ENCODE measurements at places on chromosomes 6 and 20.

DNA sequence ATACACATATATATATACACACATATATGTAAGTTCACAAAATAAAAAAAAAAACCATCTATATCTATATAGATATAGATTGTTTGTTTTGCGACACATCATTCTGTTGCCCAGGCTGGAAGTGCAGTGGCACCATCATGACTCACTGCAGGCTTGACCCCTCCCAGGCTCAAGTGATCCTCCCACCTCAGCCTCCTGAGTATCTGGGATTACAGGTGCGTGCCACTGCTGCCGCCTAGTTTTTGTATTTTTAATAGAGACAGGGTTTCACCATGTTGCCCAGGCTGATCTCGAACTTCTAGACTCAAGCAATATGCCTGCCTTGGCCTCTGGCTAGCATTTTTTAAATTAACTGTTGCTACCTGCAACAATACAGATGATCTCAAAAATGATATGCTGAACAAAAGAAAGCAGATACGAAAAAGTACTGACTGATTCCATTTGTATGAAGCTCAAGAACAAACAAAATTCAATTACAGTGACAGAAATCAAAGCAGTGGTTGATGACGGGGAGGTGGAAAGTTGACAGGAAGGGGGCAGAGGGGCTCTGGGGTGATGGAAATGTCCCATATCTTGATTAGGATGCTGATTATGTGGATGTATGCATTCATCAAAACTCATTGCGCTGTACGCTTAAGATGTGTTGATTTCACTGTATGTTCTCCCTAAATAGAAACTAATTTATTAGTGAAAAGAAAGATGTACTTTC lies 49.6 kb downstream of the ATXN1 start:
- DNase-seq, result no peak

DNA sequence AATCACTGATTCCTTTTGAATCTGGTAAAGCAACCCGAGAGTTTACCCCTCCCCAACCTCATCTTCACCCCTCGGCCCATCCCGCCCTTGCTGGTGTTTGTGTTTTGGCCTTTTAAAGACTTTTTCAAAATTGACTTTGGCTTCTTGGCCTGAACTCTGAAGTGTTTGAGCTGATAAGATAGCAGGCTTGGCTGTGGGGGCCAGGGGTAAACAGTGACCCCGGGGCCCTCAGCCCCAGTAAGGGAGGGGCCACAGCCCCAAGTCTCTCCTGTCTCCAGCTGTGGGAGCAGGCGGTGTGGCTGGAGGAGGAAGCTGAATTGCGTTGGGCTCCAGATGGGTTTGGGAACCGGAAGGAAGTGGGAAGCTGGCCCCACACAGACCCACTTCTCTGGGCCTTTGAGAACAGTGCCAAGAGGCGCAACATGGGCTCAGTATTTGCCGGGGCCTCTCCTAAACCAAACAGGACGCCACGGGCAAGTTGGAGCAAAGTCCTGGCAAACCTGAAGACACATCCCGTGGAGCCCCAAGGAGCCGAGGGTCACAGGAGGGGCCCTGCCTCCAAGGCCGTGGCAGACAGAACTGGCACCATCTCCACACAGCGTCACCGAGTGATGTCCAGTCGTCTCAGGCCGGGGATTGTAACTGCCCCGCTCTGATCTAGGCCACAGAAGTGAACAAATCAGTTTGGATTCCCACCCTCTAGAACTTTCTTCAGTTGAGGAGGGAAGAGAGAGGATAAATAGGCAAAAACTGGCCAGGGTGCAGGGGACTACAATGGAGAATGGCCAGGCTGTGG lies 54.3 kb upstream of the PTPN1 start:
- no peak for DNase-seq

DNA sequence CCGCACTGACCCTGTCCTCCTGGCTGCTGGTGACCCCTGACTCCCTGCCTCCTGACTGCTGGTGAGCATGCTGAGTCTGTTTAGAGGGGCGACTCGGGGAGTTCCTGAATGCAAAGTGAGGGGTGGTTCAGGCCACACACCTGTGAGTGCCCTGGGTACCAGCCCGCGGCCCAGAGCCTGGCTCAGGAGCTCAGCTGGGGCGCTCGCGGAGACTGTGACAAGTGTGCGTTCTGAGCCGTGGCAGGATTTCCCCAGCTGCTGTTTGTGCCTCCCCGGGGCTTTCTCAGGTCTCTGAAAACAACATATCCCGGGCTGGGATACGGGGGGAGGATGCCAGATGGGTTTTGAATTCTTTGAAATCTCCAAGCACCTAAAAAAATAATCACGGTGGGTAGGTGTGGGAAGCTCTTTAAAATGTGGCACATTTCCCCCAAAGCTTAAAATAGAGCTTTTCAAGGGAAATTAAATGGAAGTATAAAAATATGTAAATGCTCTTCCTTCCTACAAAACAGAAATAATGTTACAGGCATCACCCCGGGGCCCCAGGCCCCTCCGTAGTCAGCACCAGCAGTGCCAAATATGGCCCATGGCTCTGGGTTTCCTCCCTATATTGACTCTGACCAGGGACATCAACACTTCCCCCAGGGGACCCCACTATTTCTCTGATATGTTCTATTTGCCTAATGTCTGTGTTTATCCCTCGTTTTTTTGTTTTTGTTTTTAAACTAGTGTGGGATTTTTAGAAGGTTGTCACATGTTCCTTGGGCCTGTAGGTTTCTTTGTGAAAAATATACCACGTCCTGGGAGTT lies 49.9 kb upstream of the TAGAP start:
- no peak for DNase-seq

GRCh38 chr6:22732176-22732970 lies 163.0 kb downstream of the HDGFL1 start:
- DNase-seq, result no peak

DNA sequence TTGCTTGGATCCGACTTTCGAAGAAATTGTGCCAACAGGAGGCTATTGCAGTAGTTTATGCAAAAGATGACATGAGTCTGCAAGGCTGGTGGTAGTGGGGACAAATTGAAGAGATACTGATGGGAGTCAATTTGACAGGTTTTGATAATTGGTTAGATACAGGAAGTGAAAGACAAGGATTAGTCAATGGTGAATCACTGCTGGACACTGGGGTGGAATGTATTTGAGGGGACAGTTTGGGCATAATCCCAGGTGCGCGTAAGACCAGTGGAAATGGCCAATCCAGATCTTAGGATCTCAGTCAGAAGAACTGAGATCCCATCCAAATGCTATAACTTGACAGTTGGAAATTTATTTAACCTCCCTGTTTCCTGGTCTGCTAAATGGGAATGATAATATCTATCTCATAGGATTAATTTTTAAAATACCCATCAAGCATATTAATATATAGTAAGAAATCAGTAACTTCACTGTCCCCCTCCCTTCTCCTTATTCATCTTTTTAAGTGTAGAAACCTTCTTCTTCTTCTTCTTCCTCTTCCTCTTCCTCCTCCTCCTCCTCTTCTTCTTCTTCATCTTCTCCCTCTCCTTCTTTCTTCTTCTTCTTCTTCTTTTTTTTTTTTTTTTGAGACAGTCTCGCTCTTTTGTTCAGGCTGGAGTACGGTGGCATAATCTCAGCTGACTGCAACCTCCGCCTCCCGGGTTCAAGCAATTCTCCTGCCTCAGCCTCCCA lies 30.9 kb upstream of the ERVFRD-1 start:
- DNase-seq, result no peak

DNA sequence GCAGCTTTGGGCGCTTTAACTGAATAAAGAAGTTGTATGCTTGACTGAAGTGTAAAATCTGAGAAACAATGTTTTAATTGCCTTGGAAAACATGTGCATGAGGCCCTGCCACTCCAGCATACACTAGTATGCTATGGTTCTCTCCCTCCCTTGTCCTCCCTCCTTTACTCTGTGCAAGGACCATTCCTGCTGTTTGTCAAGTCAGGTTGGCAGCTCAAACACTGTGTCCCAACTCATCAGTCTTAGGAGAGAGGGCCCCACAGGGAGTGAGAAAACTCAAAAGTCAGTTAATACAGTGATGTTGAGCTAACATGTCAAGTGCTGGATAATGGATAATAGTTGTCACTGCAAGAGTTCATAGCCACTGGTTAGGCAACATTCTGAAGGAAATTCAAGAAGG lies 543.6 kb downstream of the GRIK2 start:
- no peak for DNase-seq

DNA sequence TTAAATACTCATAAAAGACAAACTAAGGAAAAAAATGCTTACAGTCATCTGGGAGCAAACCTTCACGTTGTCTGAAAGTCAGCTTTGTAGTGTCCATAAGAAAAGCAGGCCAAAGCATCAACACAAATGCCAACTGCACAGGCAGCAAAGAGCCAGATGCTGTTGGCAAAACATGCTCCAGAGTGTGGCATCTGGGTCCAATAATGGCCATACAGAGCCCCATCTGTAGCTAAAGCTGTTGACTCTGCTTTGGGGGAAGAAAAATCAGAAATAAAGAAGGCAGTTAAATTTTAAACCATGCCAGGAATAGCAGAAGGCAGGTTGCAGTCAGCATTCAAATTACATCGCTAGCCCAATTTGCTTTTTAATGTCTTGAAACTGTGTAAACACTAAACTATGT lies 776.3 kb downstream of the EYS start:
- no peak for DNase-seq

GRCh38 chr6:145863988-145864616 lies 49.5 kb upstream of the FBXO30 start:
- no peak for DNase-seq

GRCh38 chr6:72552938-72553337 lies 68.9 kb upstream of the KCNQ5 start:
- DNase-seq, result peak; percentile 45

GRCh38 chr6:63716169-63716568 lies 80.6 kb downstream of the PHF3 start:
- no peak for DNase-seq

- DNase-seq, result no peak
Observed at GRCh38 chr6:73929405-73929804, 233.4 kb downstream of the CD109 start.

GRCh38 chr6:158086054-158086503 lies 82.0 kb downstream of the SERAC1 start:
- DNase-seq, result no peak

- no peak for DNase-seq
Observed at GRCh38 chr6:53920881-53921280, 126.1 kb downstream of the LRRC1 start.

DNA sequence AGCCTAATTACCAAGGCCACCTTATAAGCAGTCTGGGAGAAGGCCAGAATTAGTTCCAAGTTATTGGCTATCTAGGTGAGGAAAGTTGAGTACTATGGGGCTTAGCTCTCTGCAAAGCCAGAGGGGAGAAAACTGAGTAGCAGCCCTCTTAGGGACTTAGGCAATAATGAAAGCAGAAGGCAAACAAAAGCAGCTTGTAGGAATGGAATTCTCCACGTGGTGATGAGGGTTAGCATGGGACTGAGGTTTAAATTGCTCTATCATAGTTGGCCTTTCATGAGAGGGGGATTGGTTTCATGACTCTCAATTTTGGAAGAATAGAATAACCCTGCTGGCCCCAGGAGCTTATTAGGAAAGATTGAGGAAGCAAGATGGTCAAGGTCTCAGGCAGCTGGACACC lies 7.0 kb upstream of the UBE2J1 start:
- no peak for DNase-seq
